Fibroblast of upper back skin (primary cell): ENCODE measurements at places on chromosomes 11 and 22.
A peak's percentile ranks its signal among the peaks of the same experiment; 100 is the strongest.

DNA sequence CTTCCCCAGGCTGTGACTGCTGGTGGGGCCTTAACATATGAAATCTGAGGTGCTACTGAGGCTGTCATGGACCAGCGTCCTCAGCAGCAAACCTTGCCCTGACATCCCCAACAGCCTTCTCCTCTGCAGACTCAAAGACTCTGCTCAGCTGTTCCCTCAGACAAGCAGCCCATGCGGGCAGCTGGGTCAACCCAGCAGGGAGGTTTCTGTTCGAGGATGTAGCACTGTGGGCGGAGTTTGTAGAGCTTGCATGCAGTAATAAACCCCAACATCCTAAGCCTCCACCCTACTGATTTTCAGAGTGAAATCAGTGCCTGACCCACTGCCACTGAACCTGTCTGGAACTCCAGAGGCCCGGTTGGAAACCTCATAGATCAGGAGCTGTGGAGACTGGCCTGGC is 88.8 kb upstream of the XKR3 start:
- no peak for DNase-seq

GRCh38 chr11:79273781-79274180 is 167.0 kb downstream of the TENM4 start:
- DNase-seq, result no peak

GRCh38 chr11:75497788-75498409 is 27.8 kb downstream of the GDPD5 start:
- DNase-seq, result no peak

DNA sequence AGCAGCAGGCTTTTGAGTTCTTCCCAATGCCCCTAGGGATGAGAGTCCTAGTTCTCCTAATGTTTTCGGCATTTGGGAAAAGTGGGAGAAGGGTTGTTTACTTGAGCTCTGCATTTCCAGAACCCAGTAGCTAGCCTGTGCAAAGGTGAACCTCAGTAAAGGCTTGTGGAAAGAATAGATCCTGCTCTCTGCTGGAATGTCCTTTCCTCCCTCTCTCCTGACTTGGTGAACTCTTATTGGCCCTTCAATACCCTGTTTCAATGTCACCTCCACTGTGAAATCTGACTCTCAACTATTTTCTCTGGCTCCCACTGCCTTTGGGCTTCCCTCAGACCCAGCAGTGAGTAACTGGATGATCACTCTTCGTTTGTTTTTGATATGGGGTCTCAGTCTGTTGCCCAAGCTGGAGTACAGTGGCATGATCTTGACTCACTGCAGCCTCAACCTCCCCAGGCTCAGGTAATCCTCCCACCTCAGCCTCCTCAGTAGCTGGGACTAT is 2.4 kb upstream of the UVRAG start:
- no peak for DNase-seq

- no peak for DNase-seq
Observed at GRCh38 chr22:19578180-19579004, 54.2 kb upstream of the CLDN5 start.

DNA sequence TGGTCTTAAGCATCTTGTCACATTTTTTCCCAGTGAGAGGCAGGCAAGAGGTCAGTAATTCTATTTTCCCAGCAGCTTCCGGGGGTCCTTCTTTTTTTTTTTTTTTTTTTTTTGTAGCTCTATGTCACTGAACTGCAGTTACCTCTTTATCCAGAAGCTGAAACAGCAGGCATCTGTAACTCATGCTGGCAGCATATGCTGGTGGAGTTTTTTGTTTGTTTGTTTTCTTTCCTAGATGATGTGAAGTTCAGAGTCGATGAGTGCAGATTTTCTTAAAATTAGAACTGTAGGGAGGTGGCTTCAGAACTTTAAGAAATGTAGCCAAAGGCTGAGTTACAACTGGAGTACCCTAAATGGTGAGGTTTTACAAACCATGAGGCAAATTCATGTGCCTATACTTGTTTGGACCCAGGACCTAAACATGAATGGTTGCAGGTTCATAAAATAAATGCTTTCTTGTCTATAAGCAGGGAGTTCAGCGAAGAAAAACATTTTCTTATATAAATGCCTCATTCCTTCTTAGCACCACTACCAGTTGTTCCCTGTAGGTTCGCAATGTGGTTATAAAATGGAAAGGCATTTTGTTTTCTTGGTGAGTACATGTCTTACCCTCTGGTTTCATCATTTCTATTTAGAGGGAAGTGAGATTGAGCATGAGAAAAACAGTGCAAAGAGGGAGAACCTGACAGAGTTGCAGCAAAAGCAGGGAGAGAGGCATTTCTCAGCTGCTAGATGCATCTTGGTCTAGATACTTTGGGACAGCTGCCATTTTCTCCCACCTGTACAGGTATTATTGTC is 84.0 kb downstream of the TRIM44 start:
- peak; percentile 75 for DNase-seq

- DNase-seq, result peak; percentile 13
Observed at GRCh38 chr11:5289696-5290095, 12.1 kb downstream of the OR51B4 start.

GRCh38 chr22:47474464-47474863 is 712.0 kb downstream of the TBC1D22A start:
- no peak for DNase-seq

DNA sequence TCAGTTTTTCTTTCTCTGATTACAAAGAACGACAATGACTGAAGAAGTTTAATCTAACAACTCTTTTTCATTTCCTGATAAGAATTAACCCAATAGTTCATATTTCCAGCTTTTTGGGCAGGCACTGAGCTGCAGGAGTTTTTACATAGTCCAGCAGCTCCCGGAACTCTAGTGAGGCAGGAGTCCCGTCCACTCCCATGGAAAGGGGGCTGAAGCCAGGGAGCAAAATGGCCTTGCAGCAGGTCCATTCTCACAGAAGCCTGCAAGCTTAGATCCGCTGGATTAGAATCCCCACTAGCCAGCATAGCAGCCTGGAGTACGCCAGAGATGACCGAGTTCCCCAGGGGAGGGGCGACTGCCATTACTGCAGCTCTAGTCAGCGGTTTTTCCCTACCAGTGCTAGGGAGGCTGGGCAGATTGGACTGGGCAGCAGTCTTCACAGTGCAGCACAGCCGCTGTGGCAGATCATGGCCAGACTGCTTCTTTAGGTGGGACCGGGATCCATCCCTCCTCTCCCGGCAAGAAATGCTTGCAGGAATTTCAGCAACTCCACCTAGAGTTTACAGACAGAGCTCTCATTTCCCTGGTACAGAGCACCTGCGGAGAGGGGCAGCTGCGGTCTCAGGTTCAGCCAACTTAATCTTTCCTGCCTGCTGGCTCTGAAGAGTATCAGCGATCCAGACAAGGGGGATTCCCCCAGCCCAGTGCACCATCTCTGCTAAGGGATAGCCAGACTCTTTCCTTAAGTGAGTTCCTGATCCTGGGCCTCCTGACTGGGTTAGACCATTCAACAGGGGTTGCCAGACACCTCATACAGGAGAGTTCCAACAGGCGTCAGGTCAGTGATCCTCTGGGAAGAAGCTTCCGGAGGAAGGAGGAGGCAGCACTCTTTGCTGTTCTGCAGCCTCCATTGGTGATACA is 742 bp upstream of the CASP4 start:
- peak; percentile 46 for DNase-seq
